Head of caudate nucleus (tissue), 42 donors: ENCODE measurements at places on chromosomes 11 and 22.

DNA sequence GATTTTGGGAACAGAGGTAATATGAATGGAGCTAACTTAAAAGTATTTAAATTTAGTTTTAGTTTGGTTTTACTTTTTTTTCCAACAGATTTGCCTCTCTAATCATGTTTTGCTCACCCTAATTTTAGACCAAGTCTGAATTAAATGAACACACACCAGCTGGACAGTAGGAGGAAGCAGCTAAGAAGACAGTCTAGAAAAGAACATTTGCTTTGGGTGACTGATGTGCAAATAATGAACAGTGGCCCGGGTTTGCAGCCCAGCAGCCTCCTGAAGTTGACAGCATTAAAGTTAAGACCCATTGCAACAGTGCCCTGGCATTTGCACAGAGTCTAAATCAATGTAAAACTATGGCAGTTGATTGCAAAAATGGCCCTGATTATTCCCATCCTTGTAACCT, 66.4 kb upstream of the SORL1 start:
- no peak for DNase-seq

GRCh38 chr11:47532597-47533213, 20.2 kb downstream of the CELF1 start:
- no peak for DNase-seq

GRCh38 chr11:72696866-72697700, 22.9 kb upstream of the PDE2A start:
- no peak for DNase-seq

DNA sequence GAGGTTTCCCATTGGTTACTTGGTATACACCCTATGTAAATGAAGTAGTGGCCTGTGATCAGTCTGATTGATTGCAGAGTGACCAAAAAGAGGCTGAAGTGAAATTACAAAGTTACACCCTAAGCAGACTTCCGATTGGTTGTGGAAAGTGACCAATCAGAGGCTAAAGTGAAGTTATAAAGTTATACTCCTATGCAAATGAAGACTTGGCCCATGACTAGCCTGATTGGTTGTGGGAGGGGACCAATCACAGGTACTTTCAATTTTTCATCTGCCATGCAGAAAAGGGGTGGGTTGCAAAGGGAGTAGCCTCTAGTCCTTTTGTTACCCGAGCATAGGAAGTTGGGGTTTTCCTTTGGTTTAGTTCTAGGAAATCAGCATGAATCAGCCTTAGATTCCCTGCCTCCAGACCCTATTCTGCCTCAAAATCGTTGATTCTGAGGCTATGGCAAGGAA, 18.1 kb upstream of the CSTF3 start:
- no peak for DNase-seq

GRCh38 chr11:111714522-111714921, 51.7 kb downstream of the PPP2R1B start:
- DNase-seq: no peak

DNA sequence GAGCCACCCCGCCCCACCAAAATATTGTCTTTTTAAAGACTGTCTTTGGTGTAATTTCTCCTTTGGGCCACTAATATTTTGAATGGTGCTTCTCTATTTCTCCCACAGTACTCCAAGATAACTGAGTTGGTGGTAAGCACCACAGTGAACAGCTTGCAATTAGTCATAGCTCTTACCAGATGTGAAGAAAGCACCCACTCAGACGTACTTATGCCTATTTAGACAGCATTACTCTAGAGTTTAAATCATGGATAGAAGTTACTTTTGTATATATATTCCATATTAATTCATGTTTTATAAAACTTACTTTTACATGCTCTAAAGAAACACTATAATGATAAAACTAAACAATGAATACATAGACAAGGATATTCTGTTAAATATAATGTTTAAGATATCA, 12.7 kb downstream of the ANO3 start:
- no peak for DNase-seq

DNA sequence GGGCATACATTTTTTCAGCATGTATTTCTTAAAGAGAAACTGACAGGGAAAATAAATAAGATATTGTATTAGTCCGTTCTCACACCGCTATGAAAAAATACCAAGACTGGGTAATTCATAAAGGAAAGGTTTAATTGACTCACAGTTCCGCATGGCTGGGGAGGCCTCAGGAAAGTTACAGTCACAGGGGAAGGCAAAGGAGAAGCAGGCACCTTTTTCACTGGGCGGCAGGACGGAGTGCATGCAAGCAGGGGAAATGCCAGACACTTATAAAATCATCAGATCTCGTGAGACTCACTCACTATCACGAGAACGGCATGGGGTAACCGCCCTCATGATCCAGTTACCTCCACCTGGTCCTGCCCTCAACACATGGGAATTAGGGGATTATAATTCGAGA, 44.2 kb downstream of the PPFIA1 start:
- no peak for DNase-seq

- no peak for DNase-seq
These were observed 57.5 kb upstream of the ALX4 start for GRCh38 chr11:44367452-44367851.

DNA sequence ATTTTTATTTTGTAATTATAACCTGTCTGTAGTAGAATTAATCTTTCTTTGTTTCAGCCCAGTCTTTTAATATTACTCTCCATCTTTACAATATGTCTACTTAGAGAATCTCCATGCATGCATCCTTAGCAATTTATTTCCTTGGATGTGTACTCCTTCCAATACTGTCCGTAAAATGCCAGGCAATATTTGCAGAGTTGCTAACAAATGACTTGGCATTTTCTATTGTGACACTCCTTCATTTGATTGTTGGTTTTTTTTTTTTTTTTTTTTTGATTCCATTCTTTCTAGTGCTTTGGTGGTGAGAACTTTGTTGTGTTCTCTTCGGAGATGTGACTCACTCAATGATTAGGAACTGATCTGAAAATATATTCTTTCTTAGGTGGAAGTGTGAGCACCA, 220.3 kb downstream of the CNTN5 start:
- no peak for DNase-seq

DNA sequence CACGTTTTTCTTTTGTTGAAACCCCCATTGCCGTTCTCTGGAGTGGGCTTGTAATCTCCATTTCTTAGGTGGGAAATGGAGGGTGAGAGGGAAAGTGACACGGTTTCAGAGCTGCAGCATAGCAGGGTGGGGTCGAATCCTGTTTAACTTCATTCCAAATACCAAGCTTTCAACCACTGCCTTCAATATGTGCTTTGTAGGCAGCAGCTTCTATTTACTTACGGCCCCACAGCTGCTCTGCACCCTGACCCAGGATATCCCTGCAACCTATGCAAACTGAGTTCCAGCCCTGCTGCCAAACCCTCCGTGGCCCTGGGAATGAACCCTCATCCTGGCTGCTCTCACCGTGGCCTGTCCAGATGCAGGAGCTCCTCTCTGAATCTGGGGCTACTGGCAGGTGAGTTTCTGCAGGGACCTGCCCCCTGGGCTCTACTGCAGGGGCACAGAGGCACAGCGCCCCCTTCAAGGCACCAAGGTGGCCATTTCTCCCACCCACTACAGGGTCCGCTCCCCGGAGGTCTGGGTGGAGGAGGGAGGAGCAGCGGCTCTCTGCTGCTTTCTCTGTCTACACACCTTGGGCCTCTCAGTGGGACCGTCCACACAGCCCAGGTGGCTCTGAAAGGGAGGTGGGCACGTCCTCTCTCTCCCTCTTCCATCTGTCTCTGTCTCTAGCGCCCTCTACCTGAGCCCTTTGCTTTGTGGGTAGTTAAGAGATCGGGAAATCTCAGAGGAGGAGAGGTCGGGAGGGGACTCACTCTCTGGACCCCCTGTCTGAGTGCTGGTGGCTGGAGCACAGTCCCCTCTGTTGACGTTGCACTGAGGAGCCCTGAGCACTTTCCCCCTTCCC, 279.1 kb downstream of the BRD1 start:
- DNase-seq: no peak

DNA sequence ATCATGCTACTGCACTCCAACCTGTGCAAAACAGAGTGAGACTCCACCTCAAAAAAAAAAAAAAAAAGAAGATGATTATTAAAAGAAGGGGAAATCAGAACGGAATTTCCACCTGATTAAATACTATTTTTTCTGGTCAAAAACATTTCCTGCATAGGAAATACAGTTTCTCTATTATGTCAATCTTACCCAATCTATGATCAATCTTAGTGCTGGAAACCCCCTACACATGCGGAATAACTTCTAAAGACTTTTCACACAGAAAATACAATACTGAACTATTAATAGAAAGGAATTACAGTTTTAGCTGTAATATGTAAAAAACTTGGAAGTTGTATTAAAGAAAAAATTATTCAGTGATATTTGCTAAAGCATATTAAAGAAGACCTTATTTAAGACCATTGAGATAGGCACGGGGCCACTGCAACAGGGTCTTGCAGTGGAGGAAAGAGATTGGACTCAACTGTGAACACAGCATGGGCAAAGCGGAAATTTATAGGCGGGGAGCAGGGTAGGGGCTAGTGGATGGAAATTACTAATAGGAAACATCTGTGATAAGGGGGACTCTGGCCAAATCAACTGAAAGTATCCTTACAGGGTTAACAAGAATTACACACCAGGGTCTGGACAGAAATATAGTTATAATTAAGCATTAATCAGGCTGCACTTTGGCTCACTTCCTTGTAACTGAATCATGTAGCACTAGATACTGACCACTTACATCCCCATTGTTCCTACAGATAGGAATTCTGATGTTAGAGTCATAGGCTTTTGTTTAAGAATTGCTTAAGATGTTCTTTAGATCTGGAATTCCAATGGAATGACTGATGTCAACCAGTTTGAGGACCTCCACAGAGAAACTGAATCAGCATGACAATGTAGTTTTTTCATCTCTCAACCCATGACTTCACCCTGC, 411.5 kb upstream of the DDI1 start:
- no peak for DNase-seq

GRCh38 chr11:121520243-121521144, 67.7 kb upstream of the SORL1-AS1 start:
- no peak for DNase-seq

GRCh38 chr11:72394416-72394815, 39.9 kb downstream of the CLPB start:
- DNase-seq: no peak

- no peak for DNase-seq
These were observed 200.2 kb downstream of the PGR start for GRCh38 chr11:100929377-100929776.

GRCh38 chr22:37368058-37368457, 59.2 kb downstream of the ELFN2 start:
- no peak for DNase-seq

- DNase-seq: no peak
These were observed 47.4 kb downstream of the RPS6KA4 start for GRCh38 chr11:64406221-64406946.

- DNase-seq: no peak
These were observed 229.8 kb downstream of the BLID start for GRCh38 chr11:121886005-121886734.

GRCh38 chr22:42326801-42327200, 56.3 kb upstream of the TCF20 start:
- DNase-seq: no peak

DNA sequence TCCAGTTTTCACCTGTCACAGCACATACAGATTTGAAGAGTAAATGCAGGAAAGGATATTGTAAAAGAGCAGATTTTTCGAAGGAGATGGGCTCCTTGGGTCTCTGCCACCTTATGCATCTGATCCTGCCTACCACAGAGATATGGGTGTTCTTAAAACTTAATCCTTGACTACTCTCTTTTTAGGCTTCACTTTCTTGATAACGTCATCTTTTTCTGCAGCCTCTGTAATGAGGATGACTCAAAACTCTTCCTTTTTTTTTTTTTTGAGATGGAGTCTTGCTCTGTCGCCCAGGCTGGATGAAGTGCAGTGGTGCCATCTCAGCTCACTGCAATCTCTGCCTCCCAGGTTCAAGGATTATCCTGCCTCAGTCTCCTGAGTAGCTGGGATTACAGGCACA, 7.8 kb downstream of the PRR14L start:
- DNase-seq: no peak

DNA sequence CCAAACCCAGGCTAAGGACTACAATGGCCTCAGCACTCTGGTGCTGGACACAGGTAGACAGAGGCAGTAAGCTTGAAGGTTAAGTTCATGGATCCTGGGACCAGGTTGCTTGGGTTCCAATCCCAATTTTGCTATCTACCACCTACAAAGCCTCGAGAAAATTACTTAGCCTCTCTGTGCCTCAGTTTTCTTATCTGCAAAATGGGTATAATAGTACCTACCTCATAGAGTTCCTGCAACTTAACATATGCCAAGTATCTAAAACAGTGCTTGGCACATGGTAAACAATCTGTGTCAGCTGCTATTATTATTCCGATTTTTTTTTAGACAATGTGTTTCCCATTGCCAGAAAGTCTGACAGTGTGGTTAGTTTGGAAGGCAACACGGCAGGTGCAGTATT, 37.5 kb downstream of the SYN3 start:
- no peak for DNase-seq

DNA sequence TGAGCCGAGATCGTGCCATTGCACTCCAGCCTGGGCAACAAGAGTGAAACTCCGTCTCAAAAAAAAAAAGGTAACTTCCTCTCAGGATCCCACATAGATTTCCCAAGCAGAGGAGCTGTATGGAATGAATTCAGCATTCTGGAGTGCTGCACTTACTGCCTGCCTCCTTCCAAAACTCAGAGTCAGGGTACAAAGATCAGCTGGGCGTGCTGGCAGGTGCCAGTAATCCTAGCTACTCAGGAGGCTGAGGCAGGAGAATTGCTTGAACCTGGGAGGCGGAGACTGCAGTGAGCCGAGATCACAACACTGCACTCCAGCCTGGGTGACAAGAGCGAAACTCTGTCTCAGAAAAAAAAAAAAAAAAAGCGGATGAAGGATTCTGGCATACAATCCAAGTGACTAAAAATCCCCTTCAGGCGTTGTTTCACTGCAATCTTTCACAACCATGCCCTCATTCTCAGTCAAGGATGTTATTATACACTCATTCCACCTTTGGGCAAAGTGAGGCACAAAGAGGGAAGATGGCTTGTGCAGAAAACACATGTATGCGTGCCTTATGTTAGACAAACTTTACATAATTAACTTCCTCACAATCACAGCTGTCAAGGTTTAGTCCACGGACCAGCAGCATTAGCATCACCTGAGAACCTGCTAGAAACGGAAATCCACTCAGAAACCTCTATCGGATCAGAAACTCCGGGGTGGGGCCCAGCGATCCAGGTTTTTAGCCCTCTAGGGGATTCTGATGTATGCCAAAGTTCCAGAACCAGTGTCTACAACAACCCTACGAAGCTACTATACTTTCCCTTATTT, 1.1 kb upstream of the NOL12 start:
- DNase-seq: no peak

- no peak for DNase-seq
These were observed 625.9 kb upstream of the CADM1 start for GRCh38 chr11:116130122-116130521.
